ENCODE measurements at places on chromosomes 12 and 14.

- no peak for DNase-seq
These were observed 50.9 kb upstream of the PKP2 start for GRCh38 chr12:32947206-32948067.

DNA sequence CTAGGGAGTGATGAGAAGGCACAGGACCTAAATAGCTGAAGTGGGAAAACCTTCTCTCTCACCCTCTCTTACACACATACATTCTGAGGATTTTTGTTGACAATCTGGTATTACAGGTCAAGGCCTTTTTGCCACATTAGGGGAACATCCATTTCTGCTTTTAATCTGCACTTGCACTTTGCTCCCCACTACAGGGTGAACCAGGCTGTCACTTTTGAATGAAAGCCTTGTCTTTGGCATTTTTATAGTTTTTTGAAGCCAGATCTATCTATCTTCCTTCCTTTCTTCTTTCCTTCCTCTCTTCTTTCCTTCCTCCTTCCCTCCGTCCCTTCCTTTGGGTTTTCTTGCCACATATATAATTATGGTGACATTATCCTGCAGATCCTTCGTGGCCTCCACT is 165.9 kb upstream of the OTX2 start:
- no peak for DNase-seq

GRCh38 chr12:76199808-76200207 is 115.3 kb upstream of the NAP1L1 start:
- DNase-seq: no peak

DNA sequence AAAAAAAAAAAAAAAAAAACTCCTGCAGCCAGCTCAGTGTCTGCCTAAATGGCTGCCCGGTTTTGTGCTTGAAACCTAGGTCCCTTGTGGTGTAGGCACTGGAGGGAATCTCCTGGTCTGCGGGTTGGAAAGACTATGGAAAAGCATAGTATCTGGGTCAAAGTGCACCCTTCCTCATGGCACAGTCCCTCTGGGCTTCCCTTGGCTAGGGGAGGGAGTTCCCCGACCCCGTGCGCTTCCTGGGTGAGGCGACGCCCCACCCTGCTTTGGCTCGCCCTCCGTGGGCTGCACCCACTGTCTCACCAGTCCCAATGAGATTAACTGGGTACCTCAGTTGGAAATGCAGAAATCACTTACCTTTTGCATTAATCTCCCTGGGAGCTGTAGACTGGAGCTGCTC is 14.3 kb downstream of the PTCSC3 start:
- DNase-seq: peak; percentile 45

- DNase-seq: peak; percentile 81
These were observed 27.1 kb upstream of the COL2A1 start for GRCh38 chr12:48031135-48031960.

GRCh38 chr12:47317175-47317915 is 237.6 kb upstream of the AMIGO2 start:
- DNase-seq: no peak

- no peak for DNase-seq
These were observed 22.0 kb downstream of the CD9 start for GRCh38 chr12:6222078-6222654.

GRCh38 chr12:64781280-64782190 is 22.3 kb upstream of the GNS start:
- peak; percentile 87 for DNase-seq

- DNase-seq: no peak
These were observed 165.4 kb upstream of the CRY1 start for GRCh38 chr12:107258780-107259179.

DNA sequence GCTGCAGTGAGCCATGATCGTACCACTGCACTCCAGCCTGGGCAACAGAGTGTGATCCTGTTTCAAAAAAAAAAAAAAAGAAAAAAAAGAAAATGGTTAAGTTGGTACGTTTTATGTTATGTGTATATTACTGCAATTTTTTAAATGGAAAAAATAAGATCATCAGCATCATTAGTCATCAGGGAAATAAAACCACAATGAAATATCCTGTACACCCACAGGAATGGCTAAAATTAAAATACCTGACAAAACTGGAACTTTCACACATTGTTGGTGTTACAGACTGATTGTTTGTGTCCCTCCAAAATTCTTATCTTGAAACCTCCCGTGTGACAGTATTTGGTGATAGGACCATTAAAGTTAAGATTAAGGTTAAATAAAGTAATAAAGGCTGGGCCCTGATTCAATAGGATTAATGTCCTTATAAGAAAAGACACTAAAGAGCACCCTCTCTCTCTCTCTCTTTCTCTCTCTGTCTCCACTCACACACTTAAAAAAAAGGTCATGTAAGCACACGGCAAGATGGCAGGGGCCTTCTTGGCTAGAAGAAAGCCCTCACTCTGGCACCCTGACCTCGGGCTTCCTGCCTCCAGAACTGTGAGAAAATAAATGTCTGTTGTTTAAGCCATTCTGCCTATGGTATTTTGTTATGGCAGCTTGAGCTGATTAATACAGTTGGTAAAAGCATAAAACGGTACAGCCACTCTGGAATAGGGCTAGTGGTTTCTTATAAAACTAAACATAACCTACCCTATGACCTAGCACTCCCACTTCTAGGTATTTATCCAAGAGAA is 48.3 kb upstream of the ZFP36L1 start:
- no peak for DNase-seq

GRCh38 chr12:24546084-24546483 is 402.8 kb downstream of the BCAT1 start:
- no peak for DNase-seq

GRCh38 chr14:81123811-81124210 is 96.9 kb downstream of the GTF2A1 start:
- DNase-seq: no peak

GRCh38 chr12:91622037-91622436 is 439.4 kb upstream of the DCN start:
- no peak for DNase-seq

- DNase-seq: no peak
These were observed 3.8 kb downstream of the COPZ1 start for GRCh38 chr12:54328595-54329337.

- DNase-seq: no peak
These were observed 157.6 kb upstream of the VASH1 start for GRCh38 chr14:76603713-76604112.

DNA sequence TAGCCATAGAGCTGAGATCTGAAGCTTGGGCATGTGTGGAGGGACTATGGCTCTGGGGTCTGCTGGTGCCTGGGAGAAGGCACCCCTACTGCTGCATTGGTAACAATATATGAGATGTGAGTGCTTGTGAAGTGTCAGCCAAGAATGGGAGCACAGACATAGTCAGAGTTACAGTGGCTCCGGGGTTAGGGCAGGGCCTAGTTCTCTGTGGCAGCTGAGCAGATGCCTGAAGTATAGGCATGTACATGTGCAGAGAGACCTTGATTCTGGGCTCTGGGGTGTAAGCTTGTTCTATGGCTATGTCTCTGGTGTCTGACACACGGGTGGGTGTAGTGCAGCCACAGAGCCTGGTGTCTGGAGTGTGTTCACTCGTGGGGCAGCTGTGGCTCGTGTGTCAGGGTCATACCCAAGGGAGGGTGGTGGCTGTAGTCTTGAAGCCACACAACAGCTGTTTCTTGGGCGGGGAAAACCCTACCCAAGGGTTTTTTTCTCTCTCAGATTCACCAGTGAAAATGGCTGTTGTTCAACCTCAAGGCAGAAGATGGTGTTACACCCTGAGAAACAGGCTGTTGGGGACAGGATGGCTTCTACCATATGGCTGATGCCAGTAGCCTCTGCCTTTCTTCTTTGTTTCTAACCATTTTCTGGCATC is 11.9 kb upstream of the TCL1A start:
- no peak for DNase-seq

GRCh38 chr12:124024263-124024678 is 51.3 kb downstream of the ZNF664 start:
- no peak for DNase-seq

- DNase-seq: no peak
These were observed 16.4 kb upstream of the HVCN1 start for GRCh38 chr12:110705309-110705708.

DNA sequence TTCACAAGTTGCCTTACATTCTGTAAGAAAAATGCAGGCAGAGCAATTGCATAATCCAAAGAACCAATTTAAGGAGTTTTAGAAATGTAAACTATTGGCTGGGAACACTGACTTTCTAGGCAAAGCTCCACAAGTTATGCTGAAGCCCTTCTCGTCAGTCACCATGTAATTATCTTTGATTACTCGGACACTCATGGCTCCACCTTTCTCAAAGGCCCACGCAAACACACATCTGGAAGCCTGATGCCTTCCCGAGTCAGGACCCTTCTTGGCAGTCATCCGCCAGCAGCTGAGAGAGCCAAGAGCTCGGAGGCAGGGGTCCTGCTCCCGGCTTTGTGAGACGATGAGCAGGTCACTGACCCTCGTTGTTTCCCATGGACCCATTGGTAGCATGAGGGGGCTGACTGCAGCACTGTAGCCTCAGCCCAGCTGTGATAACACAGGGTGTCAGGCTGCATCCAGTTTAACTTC is 202.2 kb downstream of the TMEM132D start:
- no peak for DNase-seq

GRCh38 chr12:42450248-42450647 is 124.3 kb downstream of the PPHLN1 start:
- DNase-seq: no peak

GRCh38 chr12:68579254-68579653 is 31.4 kb upstream of the RAP1B start:
- no peak for DNase-seq

- DNase-seq: no peak
These were observed 174.5 kb downstream of the KTN1 start for GRCh38 chr14:55754471-55754870.

DNA sequence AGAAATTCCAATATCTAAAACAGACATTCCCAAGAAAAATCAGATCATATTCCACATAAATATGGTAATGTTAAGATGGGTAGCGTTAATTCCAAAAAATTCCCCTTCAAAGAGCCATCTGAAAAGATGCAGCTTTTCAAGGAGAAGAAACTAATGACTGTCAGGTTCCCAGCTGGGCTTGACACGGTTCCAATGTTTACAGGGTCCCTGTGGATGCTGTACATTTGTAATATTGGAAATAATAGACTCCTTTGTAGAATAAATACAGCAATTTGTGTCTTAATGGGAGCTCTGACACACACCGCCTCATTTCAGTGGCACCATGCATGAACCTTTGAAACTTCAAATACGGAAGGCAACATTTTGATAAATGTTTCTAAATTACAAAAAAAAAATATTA is 140.6 kb downstream of the ITPR2 start:
- no peak for DNase-seq

DNA sequence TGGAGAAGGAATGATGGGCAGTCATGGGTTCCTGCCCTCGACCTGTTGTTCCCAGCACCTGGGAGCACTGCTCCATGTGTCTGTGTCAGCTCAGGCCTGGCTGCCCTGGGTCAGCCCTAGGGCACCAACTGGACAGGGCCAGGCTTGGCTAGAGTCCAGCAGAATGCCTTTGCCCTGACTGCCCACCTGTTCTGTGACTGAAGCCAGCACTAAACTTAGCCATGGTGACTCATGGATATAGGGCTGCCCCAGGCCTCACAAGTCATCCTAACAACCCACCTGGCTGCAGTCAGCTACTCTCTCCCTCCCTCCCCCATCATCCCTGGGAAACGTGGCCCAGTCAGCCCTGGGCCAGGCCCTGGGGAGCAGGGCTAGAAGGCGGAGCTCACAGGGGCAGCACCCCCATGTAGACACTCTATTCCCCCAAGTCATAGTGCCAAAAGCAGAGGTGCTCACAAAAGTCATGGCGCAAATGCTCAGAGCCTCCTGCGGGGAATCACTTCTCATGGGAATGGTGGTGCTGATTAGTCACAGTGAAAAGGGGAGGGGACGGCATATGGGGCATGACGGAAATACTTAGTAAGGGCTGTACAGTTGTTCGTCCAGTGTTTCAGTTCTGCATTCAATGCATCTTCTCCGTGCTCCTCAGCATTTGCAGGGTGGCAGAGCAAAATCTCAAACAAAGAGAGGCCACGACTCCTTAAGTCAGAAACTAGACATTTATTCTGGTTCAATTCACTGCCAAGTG is 52.0 kb upstream of the NTF3 start:
- peak; percentile 38 for DNase-seq

- DNase-seq: no peak
These were observed 15.8 kb upstream of the ANKRD9 start for GRCh38 chr14:102525219-102525928.

DNA sequence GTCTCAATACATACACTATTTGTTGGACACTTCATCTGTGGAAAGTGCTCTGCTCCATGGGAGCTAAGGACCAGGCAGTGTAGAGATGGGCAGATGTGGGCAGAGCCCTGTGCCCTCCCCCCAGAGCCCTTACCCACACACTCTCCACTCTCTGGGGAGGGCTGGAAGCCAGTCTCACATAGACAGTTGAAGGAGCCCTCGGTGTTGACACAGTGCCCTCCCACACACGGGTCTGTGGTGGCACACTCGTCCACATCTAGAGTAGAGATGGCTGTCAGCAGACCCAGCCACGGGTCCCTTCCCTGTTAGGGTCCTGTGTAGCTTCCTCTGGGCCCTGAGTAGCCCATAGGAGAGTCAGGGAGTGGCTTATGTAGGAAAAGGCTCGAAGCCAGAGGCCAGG is 14.3 kb downstream of the ISCA2 start:
- peak; percentile 38 for DNase-seq

DNA sequence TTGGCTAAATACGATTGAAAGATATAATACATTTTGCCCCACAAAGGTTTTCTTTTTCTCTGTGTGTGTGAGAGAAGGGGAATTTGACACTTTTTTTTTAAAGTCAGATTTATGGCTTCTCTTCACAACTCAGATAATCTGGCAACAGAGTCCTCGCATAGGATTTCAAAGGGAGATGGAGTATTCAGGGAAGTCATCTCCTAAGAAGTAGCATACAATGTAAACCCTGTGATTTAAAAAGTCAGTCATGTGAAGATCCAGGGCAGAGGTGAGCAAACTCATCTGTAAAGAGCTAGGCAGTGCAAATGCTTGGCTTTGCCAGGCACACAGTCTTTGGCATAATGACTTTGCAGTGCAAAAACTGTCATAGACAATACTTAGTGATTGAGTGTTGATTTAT is 1526.3 kb downstream of the AACS start:
- no peak for DNase-seq

GRCh38 chr14:54786838-54787237 is 115.8 kb downstream of the GCH1 start:
- peak; percentile 24 for DNase-seq

DNA sequence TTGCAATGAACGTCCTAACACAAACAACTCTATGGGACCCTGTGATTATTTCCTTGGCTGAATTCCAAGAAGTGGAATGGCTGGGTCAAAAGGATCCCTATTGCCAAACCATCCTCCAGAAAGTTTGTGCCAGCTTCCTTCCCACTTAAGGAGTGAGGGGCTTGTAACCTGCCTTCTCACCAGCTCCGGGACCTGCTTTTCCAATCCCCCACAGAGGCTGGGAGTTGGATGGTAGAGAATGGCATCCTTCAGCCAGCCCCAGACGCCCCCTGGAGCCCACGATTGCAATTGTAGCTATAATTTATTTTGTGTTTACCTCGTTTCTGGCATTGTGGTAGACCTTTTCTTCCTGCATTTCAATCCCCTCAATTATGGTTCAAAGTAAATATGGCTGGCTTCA is 9.7 kb upstream of the ZDHHC22 start:
- DNase-seq: peak; percentile 86
